ENCODE measurements at places on chromosomes 3 and 15.

GRCh38 chr15:68401496-68402431 lies 30.2 kb downstream of the ITGA11 start:
- DNase-seq, result no peak

DNA sequence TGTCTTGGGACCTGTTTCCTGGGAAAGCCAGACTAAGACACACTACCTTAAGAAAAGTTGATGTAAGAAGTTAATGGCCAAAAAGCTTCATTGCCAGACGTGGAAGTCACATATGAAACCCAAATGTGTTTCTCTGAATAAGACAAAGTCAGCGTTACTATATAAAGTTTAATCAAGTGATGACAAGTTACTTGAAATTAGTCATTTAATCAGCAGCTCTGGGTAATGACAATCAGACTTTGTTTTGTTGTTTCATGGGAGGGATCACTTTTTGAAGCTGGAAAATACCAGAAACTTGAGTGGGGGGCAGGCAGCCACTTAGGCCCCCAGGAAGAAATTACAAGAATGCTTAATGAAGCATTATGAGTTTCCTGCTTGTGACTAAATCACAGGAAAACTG lies 218.6 kb downstream of the PTPRG start:
- DNase-seq, result no peak

- no peak for DNase-seq
Measured at GRCh38 chr3:72271216-72271615, 486.3 kb upstream of the PROK2 start.

DNA sequence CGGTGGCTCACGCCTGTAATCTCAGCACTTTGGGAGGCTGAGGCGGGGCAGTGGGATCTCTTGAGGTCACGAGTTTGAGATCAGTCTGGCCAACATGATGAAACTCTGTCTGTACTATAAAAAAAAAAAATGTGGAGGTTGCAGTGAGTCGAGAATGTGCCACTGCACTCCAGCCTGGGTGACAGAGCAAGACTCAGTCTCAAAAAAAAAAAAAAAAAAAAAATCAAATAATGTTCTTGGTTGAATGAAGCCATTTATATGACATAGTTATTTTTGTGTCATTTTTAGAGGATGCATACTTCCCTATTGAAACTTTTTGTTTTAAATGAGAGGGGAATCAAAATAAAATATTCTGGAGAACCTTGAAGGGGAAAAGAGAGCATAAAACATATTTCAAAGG lies 3.1 kb downstream of the HMCES start:
- DNase-seq, result no peak

DNA sequence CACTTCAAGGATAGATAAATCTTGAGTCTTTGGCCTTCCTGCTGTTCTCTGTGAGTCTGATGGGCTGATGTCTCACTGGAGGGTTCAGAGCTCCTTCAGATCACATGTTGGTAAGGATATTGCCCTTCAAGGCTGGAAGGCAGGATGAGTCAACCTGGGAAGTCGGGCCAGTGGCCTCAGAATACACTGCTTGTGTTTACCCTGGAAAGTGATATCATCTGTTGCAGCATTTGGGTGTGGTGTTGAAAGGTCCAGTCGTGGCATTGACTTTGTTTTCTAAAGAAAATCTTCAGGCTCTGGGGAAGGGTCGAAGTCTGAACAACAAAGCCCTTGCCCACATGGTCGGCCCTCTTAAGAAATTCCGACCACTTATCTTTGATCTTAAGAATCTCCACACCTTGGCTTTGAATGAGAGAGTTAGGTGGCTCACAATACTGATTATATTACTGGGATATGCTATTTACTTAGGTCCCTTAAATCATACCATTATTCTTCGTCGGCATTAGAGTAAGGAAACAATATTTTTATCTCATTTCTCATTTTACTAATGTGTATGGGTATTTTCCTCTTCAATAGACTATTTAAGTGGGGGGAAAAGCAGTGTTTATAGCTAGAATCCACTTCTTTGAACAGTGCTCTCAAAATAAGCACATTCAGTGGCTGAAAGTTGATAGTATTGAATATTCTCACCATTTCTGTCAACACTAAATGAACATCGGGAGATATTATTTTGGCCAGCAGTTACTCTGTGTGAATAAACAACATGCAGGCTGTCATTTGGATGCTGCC lies 303.9 kb upstream of the RASGRP1 start:
- no peak for DNase-seq

- no peak for DNase-seq
Measured at GRCh38 chr15:86762874-86763273, 683.2 kb downstream of the AGBL1 start.

- DNase-seq, result no peak
Measured at GRCh38 chr3:67000009-67000408, 1.9 kb downstream of the KBTBD8 start.

DNA sequence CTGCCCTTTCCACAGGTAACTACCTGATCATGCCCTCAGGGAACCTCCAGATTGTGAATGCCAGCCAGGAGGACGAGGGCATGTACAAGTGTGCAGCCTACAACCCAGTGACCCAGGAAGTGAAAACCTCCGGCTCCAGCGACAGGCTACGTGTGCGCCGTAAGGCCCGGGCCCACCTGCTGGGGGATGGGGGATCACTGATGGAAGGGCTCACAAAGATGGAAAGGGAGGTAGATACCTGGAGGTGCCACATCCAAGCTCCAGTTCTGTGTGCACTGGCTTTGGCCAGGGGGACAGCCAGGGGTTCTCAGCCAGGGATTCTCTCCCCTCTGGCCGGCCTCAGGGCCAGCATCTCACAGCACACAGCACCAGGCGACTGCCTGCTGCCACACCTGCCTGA lies 59.4 kb downstream of the BOC start:
- DNase-seq, result no peak

DNA sequence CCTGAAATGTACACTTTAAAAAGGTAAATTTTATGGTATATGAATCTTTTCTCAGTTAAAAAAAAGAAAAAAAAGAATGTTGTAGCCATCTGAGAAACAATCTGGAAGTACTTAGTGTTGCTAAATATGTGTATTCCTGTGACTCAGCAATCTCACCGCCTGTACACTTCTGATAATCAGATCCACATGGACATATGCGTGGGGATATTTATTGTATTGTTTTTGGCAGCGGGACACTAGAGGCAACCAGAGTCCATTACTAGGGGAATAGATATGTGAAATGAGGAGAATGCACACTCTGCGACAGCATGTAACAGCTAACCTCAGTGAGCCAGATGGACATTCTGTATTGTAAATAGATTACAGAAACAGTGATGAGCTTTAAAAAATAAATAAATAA lies 65.4 kb downstream of the AQP9 start:
- no peak for DNase-seq

GRCh38 chr3:46301122-46301835 lies 52.6 kb upstream of the CCR2 start:
- no peak for DNase-seq

DNA sequence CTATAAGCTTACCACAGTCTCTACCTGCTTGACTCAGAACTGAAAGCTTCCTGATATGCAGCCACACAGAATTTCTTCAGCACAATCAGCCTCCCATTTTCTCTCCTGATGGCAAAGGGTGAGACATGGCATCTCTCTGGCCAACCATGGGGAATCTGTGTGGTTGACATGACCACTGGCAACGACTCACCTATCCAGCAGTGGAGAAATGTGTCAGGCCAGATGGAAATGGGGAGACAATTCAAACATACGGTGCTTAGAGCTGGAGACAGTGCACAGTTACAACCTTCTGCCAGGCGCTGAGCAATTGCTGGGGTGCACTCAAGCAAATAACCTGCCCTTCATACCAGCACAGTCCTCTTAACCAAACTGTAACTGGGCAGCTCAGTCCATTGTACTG lies 3.6 kb downstream of the ZNF385D start:
- no peak for DNase-seq

DNA sequence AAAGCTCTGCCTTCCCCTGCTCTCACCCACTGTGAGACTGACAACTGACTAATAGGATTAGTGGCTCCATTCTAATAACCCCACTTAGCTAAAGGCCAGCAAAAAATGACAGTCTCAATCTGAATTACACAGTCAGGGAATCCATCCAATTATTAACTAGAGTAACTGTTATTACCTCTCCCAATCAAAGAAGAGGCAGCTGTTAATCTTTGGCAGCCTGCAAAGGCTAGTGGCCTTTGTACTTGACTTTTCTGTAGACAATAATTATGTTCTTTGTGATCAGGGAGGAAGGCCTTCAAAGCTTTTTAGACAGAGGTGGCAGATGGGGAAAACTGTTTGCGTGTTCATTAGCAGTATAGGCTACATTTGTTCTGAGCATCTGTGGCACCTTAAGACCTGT lies 177.7 kb downstream of the ISL2 start:
- no peak for DNase-seq

DNA sequence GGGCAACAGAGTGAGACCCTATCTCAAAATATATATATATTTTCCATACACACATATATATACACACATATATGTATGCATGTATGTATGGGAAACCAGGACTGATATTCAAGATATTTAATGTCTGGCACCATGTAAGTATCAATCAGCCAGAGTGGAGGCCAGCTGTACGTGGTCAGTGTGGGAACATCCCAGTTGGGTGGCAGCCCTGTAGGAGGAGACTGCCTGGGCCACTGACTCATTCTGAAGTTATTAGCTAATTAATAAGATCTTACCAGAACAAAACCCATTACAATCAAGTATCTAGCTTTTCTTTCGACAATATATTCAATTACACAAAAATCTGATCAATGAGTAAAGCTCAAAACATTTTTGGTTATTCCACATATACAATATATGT lies 85.1 kb upstream of the OCA2 start:
- no peak for DNase-seq

- no peak for DNase-seq
Measured at GRCh38 chr3:79027593-79027992, 740.2 kb downstream of the ROBO1 start.

- DNase-seq, result no peak
Measured at GRCh38 chr3:170852324-170852723, 17.7 kb downstream of the RPL22L1 start.

- no peak for DNase-seq
Measured at GRCh38 chr3:37970802-37971201, 19.8 kb upstream of the VILL start.

GRCh38 chr15:64634027-64634426 lies 141.4 kb downstream of the RBPMS2 start:
- DNase-seq, result peak; percentile 70

GRCh38 chr15:74906067-74906449 lies 593 bp downstream of the FAM219B start:
- DNase-seq, result peak; percentile 27

DNA sequence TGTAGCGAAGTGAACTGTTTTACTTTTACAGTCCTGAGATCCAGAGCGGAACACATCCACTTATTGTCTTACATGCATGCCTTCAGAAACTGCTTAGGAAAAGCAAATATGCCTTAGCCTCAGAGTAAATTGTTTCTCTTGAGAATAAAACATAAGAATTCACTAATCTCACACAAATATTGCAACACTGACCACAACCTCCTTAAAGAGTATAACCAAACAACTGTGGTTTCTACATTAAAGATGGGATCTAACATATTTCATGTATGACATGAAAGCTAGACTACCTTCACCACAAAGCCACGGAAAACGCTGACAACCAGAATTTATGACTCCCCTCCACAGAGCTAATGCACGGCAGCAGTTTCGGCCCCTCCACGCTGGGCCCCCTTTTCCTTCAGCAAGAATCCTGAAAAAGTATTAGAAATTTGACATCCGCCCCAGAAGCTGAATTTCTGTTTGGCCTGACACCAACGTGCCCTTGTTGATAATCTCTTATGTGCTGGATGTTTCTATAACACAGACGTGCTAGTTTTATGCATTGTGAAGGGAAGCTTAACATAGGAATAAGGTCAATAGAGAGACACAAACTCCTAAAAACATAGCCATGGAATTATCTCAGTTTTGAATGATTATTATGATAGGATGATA lies 84.6 kb downstream of the GREM1 start:
- no peak for DNase-seq

DNA sequence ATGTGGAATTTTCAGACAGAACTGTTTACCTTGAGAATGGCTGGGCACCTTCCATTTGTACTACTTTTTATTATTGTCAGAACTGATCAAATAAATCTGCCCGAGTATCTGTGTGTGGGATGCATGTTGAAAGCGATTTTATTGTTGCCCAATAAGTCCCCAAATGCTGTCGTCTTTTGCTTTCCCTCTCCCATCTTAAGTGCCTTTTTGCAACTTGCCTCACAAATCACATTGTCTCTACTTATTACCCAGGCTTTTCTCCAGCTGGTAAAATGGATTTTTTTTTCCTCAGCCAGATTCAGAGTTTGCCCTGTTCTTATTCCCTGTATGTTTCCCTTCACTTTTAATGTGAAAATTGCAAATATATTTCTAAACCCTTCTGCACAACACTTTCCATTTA lies 163.1 kb downstream of the CNTN4 start:
- DNase-seq, result no peak

- DNase-seq, result no peak
Measured at GRCh38 chr15:94300612-94301011, 69.3 kb downstream of the MCTP2 start.

- no peak for DNase-seq
Measured at GRCh38 chr15:100158356-100158755, 183.4 kb downstream of the ADAMTS17 start.

- no peak for DNase-seq
Measured at GRCh38 chr3:16448639-16449070, 64.8 kb downstream of the RFTN1 start.

DNA sequence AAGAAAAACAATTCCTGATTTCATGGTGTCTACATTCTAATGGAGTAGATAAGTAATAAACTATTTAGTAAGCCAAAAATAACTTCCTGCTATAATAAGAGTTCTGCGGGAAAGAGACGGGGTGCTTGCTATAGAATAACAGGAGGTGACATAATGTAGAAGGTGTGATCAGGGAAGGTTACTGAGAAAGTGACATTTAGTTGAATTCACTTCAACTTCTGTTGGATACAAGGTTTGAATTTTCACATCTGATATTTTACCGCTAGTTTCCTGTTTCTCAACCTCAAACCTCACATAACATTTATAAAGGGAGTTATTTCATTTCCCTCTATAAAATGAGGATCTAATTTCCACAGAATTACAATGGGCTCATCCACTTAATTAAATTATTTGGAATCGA lies 102.3 kb upstream of the GBE1 start:
- no peak for DNase-seq

GRCh38 chr3:98887684-98888083 lies 13.8 kb downstream of the DCBLD2 start:
- no peak for DNase-seq

- no peak for DNase-seq
Measured at GRCh38 chr3:138946663-138947494, at the start of the genes FOXL2 and FOXL2NB. Gene FOXL2, minus strand, starts transcription at chr3:138947137. Its CDS starts 415 bp downstream, at chr3:138946722. Gene FOXL2NB, plus strand, starts transcription at chr3:138947217. Its CDS starts 148 bp downstream, at chr3:138947365.

GRCh38 chr3:110236976-110237610 lies 834.5 kb upstream of the NECTIN3 start:
- no peak for DNase-seq

GRCh38 chr3:188869628-188870027 lies 302.1 kb upstream of the TPRG1 start:
- no peak for DNase-seq

DNA sequence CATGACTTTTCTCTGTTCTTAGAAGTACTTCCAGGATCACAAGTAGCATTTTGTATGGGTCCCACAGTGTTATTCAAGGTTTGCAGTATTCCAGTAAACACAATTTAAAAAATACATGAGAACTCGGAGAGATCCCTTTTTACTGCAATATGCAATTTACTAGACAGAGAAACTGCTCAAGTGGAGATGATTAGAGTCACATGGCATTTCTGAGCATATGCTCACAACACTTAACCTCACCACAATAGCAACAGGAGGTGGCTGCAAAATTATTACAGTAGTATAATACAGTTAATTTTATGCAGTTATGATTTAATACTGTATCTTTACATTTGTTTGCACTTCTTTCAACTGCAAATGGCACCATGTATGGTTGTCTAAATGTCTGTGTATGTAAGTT lies 87.5 kb downstream of the PIK3CB start:
- DNase-seq, result no peak

- DNase-seq, result no peak
Measured at GRCh38 chr15:57401546-57401945, 25.2 kb downstream of the CGNL1 start.
